NCI-H82 (cell line): ENCODE measurements at places on chromosomes 5 and 9.

- DNase-seq: no peak
These were observed 21.3 kb downstream of the HMCN2 start for GRCh38 chr9:130286781-130287428.

DNA sequence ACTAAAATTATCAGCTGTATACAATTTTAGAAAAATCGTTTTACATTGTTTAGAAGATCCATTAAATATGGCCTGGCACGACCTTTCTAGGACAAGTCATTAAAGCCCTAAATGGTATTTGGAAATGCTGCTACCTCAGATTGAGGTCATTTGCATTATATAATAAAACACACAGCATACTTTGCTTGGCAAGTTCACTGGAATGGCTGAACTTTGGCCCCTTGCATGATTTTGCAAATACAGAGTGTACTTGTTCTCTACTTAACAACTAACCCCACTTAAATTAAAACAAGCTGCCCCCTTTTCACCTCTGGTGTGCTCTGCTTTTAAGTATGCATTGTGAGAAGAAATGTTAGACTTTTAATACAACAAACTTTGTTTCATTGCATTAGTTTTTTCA lies 860.1 kb downstream of the PTPRD start:
- DNase-seq: peak; percentile 20

DNA sequence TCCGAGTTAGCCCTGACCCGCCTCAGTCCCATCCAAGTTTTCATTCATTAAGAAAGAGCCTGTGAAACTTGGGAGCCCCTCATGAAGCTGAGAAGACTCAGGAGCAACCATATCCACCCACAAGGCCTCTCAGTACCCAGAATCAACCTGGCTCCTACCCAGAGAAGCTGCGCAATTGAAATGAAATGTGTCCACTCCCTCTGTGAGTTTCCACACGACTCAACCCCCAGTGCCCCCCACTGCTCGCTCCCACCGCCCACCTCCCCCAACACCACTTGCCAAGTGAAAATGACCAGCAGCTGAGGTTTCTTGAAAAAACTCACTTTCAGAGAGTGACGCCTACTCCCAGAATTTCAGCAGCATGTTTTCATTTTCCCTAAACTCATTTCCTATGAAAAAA lies 104.6 kb downstream of the CDK5RAP2 start:
- no peak for DNase-seq

GRCh38 chr5:148969291-148969690 lies 93.6 kb downstream of the SH3TC2 start:
- DNase-seq: no peak

- DNase-seq: no peak
These were observed 11.4 kb downstream of the DCANP1 start for GRCh38 chr5:135435467-135436330.

DNA sequence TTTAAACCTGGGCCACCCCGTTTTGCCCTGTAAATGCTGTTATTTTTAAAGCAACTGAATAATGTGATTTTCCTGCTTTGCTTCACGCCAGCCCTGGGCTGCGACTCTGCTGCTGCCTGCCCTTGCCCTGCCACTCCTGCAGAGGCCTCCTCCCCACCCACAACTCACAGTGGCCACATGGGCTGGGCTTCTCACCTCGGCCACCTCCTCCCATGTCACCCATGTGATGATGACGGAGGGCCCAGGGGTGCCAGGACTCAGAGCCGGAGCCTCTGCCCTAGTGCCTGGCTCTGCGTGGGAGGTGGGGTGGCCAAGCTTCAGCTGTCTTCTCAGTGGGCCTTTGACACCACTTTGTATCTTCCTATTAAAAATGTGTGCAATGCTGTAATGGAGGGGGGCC lies 48.1 kb upstream of the NKD2 start:
- DNase-seq: no peak
